AG08396 (cell line): ENCODE measurements at places on chromosomes 4 and X.

- no peak for DNase-seq
These were observed 134.0 kb downstream of the SH3KBP1 start for GRCh38 chrX:19753368-19753767.

GRCh38 chr4:74206088-74206825, 48.3 kb downstream of the MTHFD2L start:
- peak; percentile 10 for DNase-seq

GRCh38 chrX:122818068-122818467, 366.0 kb upstream of the GRIA3 start:
- no peak for DNase-seq

GRCh38 chrX:54182194-54182863, 725 bp downstream of the FAM120C start:
- peak; percentile 41 for DNase-seq

GRCh38 chr4:130486841-130487240, 1390.9 kb downstream of the C4orf33 start:
- DNase-seq: no peak

DNA sequence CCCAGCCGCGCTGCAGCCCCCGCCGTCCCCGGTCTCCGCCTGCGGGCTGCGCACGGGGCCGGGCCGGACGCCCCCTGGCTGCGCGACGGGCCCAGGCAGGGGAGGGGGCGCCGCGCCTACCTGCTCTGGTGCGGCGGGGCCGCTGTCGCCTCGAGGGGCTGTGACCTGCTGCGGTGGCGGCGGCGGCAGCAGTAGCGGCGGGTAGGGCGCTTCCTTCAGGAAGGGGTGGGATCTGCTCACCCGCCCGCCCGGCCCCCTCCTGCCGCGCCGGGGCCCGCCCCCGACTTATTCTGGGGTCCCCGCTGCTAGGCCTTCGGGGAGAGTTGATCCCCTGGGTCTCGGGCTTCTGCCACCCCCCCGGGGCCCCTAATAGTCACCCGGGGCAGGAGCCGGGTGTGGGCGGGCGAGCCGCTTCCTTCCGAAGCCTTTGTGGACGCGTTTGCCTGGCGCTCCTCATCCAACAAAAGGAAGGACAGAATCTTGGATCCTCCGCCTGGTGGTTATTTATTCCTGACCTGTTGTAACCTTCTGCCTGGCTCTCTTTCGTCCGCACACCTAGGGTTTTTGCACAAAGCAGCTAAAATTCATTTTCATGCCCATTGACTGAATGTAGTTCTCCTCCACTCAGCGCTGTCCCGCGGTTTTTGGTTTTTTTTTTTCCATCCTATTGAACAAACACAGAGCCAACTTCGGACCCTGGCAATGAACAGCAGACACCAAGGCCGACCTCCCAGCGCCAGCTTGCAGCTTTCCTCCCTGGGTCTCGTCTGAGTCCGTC, at the start of gene TMEM150C:
TMEM150C (minus strand) TSS at position 203 of the 778 bp plus-strand sequence. CDS start 57,331 bp downstream, outside the sequence.
- DNase-seq: peak; percentile 23

DNA sequence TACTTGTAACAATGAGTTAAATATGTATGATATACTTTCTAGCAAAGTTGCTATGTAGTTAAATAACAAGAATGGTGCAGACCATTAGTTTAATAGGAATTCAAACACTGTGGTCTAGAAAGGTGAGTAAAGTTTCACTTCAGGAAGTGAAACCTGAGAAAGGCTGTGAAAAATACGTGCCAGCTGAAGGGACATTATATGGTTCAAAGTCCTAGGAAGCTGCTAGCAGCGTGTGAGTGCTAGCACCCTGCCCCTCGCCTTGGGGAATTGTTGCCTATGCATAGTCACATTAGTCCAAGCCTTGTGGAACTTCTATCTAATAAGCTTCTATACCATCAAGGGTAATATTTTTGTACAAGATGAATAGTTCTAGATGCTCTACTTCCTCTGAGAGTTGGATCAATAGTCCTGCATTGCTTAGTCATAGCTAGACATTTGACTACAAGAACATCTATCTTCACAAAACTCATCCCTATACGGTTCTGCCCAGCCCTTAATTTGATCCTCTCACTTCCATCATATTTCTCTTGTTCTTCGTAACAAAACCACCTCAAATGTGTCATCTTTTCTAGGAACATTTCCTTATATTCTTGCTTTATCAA, 45.8 kb upstream of the ARSJ start:
- DNase-seq: no peak

DNA sequence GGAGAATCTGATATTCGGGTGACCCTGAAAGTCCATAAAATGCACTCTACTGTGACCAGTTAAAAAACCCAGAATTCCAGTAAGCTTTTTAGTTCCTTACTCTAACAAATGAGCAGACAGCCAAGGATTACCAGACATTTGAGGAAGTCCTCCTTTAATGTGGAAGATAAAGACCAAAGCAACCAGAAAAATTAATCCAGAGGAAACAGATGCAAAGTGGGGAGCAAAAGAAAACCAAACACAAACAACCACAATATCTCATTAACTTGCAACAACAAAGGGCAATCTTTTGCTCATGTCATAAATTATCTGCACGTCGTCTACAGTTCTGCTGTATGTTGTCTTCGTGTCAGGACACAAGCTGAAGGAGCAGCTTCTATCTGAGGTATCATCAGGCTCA, 164.4 kb downstream of the PJA1 start:
- no peak for DNase-seq

GRCh38 chrX:68997911-68998310, 167.3 kb downstream of the PJA1 start:
- DNase-seq: no peak

GRCh38 chr4:10115797-10116568, 616 bp downstream of the WDR1 start:
- peak; percentile 51 for DNase-seq

GRCh38 chr4:101885574-101885973, 95.0 kb downstream of the BANK1 start:
- no peak for DNase-seq

GRCh38 chr4:33941854-33942253, 2302.5 kb downstream of the ARAP2 start:
- DNase-seq: no peak

GRCh38 chrX:119486745-119487144, 18.5 kb downstream of the SLC25A5 start:
- no peak for DNase-seq

GRCh38 chr4:111689214-111689613, 456.0 kb upstream of the FAM241A start:
- peak; percentile 8 for DNase-seq

DNA sequence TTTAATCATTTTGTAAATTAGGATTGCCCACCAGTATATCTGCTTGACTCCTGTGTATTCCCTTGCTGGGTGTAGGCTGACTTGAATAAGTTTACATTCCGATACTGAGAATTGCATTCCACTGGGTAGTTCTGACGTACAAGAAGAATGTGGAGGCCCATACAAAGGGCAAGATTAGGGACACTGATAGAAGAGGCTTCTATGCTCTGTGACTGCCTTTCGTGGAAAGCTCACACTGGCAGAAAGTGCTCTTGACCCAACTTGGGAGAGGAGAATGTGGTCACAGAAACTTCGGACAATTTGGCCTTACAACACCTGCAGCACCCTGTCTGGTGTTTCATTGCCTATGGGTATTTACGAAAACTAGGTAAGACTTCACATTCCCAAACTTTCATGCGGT, 126.3 kb downstream of the RAPGEF2 start:
- peak; percentile 64 for DNase-seq

DNA sequence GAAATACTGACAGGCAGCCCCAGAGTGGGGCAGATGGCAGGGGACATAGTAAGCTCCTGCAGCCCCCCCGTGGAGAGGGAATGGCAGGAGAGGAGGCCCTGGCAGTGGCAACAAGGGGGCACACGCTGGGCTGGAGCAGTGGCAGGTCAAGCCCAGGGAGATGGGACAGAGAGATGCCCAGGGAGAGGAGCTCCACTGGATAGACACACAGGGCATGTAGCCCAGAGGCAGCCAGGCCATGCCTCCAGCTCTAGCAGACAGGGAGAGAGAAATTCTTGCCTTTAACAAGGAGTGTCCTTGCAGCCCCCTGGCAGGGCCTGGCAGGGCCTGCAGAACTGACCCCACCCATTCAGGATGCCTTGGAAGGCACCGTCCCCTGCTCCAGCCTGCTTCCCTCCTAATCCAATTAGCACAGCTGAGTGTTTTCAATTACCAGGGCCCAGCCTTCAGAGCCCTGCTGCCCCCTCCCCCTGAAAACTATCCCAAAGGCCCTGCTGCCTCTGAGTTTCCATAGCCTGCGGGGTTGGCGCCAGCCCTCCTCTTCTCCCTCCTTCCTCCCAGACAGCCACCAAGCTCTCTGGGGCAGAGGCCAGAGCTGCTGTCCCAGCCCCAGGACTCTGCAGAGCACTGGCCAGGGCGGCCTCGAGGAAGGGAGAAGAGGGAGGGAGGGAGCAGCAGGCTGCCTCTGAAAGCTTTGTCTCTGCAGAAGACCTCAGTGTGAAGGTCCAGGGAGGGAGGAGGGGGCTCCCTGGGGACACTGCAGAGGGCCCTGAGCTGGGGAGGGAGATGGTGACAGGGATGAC, 12.5 kb downstream of the L1CAM start:
- no peak for DNase-seq

GRCh38 chr4:165592386-165592785, 213.6 kb downstream of the CPE start:
- DNase-seq: no peak

- no peak for DNase-seq
These were observed 233.3 kb downstream of the STPG2 start for GRCh38 chr4:97910005-97910404.

DNA sequence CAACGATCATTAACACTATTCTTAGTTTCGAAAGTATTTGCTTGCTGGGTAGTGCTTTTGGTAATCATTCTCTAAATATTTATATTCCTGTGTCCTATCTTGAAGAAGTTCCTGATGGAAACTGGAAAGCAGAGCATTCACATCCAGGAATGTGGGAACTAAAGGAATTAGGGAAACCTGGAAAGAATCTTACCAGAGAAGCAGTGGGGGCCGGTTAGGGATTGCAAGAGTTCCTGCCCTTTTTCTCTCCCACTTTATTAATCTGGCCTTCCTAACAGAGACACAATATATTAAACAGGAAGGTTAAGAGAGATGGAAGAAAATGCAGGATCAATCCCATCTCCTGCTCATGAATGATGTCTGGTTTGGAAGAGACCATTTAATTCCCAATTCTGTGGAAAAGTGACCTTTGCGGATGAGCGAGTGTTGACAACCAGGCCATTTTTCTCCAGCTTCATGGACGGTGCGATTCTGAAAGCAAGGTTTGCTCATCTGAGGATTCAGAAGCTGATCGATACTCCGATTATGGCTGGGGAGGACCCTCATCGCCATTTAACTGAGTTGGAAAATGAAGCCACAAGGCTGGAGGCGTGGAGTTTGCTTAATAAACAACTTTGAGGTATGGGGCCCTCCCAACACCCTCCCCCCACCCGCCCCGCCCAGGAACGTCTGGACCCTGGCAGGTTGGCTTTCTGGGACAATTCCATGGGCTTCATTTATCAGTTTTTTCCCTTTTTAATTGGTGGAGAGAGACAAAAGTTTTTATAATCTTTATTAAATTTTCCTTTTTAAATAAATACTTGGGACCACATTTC, 52.3 kb downstream of the C4orf51 start:
- DNase-seq: no peak

GRCh38 chr4:11702886-11703557, 274.3 kb upstream of the HS3ST1 start:
- no peak for DNase-seq

- no peak for DNase-seq
These were observed 49.9 kb upstream of the XIAP start for GRCh38 chrX:123809854-123810375.

GRCh38 chrX:100812216-100813158, 7.7 kb upstream of the CSTF2 start:
- no peak for DNase-seq

- no peak for DNase-seq
These were observed 54.2 kb downstream of the SCD5 start for GRCh38 chr4:82744284-82744968.

DNA sequence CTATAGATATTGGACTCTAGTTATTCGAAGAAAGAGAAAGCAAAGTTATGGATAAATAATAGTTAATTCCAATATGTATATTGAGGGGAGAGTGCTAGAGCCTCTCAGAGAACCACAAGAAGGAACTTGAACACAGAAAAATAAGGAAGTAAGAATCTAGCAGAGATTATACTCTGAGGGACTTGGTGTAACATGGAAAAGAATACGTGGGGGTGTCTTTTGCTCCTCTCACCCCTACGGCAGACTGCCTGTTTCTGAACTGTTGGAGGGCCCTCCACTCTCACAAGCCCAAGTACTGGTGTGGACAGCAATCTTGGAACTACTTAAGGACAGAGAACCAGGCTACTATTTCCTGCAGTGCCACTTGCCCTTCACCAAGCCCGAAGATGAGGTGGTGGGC, 1174.4 kb upstream of the PCDH10 start:
- peak; percentile 3 for DNase-seq

GRCh38 chrX:119895843-119896326, at the start of gene AKAP14:
TSS of gene AKAP14 (plus strand) at chrX:119895893. CDS start at chrX:119903224, 7,331 bp downstream.
- no peak for DNase-seq

DNA sequence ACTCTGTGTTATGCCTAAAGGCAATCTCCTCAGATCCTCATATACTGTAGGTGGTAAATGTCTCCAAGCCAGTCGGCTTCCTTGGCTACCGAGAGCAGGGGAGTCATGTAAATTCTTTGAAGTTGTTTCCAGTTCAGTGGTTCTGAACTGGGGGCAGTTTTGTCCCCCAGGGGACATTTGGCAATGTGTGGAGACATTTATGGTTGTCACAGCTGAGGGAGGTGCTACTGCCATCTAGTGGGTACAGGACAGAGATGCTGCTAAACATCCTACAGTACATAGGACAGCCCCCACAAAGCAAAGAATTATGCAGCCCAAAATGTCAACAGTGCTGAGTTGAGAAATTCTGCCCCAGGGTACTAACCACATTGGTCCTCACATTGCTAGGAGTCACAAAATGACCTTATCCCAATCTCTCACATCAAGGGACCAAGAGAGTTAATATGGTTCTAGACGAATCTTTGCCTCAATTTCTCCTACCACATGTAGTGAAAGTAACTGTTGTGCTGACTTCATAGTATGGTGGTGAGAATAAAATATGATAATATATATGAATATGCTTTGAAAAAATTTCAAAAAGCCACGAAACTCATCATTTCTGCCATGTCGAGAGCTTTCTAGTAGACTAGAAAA, 104.4 kb upstream of the ARHGAP24 start:
- peak; percentile 10 for DNase-seq
